ENCODE measurements at places on chromosomes 1 and 21.
A peak's percentile ranks its signal among the peaks of the same experiment; 100 is the strongest.

GRCh38 chr1:196399713-196400112 lies 208.5 kb downstream of the KCNT2 start:
- DNase-seq = no peak

DNA sequence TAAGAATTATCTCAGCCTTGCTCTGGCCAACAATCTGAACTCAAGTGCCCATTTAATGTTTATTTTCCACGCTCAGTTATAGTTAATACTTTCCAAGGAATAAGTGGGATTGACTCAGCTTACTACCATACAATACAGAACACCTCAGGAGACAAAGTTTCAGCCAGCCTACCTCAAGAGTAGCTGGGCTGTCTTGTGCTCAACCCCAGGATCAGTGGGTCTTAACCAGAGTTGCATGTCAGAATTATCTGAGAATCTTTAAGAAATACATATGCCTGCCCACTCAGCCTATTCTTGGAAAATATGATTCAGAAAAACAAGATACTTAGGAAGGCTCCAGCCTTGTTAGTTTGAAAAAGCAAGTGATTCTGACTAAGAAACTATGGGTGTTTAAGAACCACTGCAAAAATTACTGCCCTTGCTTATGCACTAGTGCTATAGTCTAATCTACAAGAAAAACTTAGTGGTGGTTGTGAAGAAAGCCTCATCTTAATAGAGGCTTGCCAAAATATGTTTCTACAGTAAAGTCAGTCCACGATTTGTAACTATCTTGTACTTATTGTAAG lies 20.4 kb downstream of the CDC7 start:
- no peak for DNase-seq

DNA sequence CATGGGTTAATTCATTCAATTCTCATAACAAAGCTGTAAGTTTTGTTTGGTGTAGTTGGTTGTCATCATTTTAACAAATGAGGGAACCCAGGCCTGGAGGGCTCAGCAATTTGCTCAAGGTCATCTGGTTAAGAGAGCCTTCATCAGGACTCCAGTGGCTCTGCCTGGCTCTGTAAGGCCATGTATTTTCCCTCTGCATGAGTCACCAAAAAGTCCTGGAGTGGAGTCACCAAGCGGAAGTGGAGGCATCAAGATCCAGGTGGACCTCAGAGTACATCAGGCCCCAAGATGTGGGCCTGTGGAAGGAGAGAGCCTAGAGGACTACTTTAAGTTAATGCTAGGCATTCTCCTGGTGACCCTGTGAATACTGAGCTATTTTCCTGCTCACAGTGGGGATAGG lies 30.0 kb upstream of the RBM15 start:
- no peak for DNase-seq

- peak; percentile 44 for DNase-seq
Observed at GRCh38 chr1:231626951-231627614, 493 bp downstream of the DISC1 start.

GRCh38 chr1:164735315-164736052 lies 176.5 kb downstream of the PBX1 start:
- no peak for DNase-seq

GRCh38 chr21:28883931-28884330 lies 108.7 kb downstream of the LTN1 start:
- no peak for DNase-seq

DNA sequence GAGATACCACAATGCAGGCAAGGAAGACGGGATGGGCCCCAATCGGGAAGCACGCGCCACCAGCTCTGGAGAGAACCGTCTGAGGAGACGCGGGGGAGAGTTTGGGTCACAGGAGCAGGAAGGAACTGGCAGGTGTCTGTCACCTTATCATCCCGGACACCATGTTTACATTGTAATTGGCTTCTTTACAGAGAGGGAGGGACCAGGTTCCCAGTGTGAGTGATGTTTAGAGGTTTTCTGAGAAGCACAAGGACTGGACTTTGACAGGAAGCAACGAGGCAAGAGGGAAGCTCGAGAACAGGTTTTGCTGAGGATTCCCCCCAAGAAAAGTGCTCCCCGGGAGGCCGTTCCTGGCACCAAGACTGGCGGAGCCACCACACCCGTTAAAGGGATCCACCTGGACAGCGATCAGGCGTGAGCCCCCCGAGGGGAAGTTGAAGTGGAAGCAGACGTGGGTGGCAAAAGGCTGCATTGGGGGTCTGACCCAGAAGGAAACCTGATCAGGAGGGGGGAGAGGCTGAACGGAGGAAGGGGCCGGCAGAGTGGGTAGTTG lies 957 bp downstream of the EPS15 start:
- DNase-seq = peak; percentile 61

DNA sequence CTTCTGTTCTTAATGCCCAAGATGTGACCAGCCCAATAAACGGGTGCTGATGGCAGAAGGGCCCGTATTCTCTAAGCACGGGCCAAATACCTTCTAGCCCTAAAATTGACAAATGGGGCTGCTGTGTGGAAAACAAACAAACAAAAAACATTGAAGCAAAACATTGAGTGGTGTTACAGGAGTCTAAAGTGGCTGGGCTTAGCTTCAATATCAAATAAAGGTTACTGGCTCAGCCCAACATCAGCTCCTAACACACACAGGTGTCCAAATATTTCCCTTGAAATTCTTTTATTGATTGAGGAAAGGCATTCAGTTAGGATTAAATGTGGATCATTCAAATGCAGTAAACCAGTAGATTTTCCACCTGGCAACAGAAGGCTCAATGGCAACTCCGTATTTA lies 13.3 kb upstream of the TTF2 start:
- DNase-seq = no peak

DNA sequence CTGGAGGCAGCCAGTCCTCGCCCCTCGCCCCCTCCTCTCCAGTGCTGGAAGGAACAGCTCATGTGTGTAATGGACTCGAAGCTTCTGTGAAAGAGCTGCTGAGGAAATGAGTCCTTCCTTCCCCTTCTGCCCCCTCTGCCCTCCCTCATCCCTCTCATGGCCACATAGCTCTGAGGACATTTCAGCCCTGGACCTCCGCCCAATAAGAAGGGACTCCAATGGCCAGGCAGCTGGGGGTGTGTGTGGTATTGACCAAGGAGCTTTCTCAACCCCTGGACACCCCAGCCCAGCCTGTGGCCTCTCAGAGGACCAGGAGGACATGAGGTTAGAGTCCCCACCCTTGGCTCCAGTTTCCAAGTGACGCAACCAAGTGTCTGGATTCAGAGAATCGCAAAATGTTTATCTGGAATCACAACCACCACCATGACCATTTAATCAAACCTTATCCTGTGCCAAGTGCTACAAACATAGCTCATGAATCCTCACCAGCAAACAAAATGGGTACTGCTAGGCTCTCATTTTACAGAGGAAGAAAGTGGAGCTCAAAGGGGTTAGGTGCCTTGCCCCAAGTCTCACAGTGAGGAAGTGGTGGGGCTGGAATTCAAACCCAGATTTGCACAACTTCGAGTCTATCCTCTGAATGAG lies 47.8 kb upstream of the ECE1 start:
- DNase-seq = no peak

DNA sequence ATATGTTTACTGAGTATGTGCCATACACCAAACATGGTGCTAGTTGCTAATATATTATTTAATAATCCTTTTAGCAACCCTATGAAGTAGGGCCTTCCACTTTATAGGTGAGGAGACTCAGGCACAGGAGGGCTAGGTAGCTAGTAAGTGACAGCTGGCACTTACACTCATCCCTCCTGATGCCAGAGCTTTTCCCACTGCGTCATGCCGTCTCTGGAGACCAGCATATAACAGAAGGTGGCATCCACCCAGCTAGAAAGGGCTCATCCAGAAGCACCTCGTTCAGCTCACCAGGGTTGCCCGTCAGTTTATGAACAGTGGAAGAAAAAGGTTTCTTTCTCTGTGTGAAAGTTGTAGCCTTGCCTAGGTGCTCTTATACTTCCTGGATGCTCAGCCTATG lies 108.9 kb downstream of the NOS1AP start:
- no peak for DNase-seq

- no peak for DNase-seq
Observed at GRCh38 chr1:229253151-229253974, 17.5 kb upstream of the RAB4A start.

DNA sequence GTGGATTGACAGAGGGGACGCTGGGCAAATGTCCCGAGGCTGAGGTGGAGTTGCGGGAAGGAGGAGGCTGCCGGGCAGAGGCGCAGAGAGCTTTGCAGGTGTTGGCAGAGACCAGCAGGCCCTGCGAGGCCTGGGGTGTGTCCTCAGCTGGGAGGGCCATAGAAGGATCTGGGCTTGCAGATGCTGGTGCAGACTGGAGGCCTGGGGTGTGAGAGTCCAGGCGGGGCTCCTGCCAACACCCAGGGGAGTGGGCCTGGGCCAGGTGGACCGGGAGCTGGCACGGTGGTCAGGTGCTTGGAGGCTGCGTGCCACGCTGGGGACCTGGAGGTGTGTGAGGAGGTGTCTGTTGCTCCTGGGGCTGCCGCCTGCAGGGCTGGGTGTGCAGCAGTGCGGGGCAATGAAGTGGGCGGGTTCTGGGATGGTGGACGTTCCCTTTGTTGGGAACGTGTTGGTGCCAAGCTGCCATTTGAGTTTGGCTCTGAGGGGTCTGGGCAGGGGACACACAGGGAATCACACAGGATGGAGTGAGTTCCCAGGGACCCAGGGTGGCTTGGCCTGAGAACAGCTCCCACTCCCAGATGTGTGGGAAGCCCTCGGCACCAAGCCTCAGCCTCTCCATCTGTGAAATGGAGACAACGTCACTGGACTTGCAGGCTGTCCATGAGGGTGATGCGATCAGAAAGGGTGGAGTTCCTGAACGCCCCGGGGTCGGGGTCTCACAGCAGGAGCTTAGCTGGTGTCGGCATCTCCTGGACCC lies 39.9 kb upstream of the POFUT2 start:
- no peak for DNase-seq

DNA sequence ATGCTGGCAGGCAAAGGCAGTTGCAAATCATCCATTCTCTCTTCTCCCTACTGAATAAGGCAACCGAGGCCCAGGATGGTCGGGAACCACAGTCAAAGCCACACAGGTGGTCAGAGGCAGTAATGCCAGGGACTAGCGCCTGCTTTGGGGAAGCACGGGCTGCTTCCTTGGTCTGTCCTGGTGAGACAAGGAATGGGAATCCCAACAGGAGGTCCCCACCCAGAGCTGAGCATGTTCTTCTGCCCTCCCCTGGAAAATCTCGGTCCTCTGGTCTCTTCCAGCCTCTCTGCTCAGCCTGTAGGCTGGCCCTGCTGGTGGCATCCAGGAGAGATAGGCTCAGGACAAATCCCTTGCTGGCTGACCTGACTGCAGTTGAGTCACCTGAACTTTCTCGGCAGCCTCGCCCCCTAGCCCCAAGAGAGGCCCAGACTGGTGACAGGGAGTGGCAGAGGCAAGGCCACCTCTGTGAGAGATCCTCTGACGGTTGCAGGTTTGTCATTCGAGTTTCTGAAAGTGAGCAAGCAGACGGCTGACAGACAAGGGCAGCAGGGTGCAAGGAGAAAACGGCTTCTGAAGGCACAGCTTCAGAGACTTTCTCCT lies 5.8 kb downstream of the OLIG1 start:
- no peak for DNase-seq

- DNase-seq = no peak
Observed at GRCh38 chr1:167206166-167206835, 14.4 kb upstream of the POU2F1 start.

- no peak for DNase-seq
Observed at GRCh38 chr1:43435146-43436145, 18.3 kb downstream of the HYI start.

DNA sequence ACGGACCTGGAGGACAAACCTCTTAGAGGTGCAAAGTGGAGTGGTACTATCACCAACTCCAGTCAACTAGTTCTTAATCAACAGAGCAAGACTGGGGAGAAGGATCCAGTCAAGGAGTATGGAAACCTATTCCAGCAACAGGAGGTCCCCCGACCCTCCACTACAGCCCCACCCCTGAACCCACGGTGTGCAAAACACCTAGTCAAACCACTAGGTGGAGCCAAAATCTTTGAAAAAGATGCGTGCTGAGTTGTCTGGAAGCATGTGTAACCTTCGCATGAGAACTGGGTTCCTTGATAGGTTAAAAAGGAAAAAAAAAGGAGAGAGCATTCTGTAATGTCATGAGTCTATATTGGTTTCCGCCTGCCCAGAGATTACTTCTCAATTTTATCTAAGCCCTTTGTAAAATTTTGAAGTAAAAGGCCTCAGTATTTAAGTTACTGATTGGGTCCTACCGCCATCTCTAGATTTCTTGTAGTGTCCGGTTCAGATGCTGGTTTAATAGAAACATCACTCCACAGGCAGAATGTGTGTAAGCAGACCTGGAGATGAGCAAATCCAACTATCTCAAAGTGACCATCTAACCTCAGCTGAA lies 81.9 kb upstream of the HAO2 start:
- peak; percentile 51 for DNase-seq

- DNase-seq = no peak
Observed at GRCh38 chr1:22910986-22911651, 61.5 kb downstream of the LACTBL1 start.

DNA sequence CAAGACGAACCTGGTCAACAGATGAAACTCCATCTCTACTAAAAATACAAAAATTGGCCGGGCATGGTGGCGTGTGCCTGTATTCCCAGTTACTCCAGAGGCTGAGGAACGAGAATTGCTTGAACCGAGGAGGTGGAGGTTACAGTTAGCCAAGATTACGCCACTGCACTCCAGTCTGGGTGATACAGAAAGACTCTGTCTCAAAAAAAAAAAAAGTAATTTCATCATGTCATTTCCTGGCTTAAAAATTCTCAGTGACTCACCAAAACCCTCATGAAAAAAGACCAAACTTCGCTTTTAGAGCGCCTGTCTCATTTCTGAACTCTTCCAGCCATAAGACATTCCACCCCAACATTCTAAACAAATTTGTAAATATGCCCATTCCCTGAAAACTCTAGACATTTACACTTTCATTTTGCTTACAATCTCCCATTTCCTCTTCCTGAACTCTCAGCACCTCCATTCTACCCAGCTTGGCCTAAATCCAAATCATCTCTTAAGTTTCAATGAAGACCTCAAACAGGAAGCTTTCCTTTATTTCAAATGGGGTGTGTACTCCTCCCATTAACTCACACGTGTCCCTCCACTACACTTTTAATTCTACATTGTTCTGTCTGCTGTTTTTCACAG lies 50.5 kb upstream of the PRRC2C start:
- no peak for DNase-seq

- DNase-seq = peak; percentile 91
Observed at GRCh38 chr1:227762231-227762911, 27.1 kb downstream of the SNAP47 start.

DNA sequence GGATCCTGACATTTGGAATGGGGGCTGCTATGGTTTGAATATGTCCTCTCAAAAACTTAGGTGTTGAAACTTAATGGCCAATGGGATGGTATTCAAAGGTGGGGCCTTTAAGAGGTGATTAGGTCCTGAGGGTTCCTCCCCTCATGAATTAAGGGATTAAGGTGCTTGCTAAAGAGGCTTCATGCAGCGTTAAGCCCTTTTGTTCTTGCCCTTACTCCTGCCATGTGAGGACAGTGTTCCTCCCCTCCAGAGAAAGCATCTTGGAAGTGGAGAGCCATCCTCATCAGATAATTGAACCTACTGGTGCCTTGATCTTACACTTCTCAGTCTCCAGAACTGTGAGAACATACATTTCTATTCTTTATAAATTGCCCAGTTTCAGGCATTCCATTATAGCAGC lies 146.6 kb downstream of the KCNJ6 start:
- no peak for DNase-seq
